HFF-Myc (cell line): ENCODE measurements at places on chromosomes 6 and 20.

GRCh38 chr20:26208296-26209091 lies 511.8 kb upstream of the ZNF337 start:
- DNase-seq = no peak

DNA sequence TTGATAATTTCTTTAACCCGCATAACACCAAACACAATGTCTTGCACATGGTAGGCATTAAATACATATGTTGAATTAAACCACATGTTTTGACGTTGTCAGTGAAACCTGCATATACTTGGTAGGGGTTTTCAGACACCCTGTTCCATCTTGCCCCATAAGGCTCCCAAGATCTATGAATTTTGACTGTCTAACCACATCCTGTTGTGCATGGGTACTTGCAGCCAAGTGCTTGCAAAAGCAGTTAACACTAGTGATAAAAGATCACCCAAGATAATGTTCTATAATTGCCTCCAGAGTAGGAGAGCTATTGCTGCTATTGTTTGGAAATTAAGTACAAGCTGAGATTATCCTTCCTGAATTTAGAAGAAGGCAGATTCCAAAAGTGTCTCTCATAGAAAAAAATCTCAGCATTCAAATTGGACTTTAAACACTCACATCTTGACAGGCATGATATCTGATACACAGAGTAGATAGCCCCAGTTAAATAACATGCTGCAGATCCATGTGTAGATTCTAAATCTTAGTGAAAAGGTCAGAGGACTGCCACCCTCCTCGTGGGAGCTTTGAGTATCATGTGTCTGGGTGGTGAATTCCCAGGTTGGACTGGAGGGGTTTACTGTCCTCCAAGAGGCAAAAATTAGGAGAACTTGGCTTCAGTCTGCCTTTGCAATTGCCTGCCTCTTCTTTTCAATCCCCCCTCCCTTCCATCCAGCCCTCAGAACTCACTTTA lies 25.8 kb upstream of the CCN6 start:
- DNase-seq = peak; percentile 93

- no peak for DNase-seq
Observed at GRCh38 chr20:51385646-51386530, 156.6 kb downstream of the NFATC2 start.

DNA sequence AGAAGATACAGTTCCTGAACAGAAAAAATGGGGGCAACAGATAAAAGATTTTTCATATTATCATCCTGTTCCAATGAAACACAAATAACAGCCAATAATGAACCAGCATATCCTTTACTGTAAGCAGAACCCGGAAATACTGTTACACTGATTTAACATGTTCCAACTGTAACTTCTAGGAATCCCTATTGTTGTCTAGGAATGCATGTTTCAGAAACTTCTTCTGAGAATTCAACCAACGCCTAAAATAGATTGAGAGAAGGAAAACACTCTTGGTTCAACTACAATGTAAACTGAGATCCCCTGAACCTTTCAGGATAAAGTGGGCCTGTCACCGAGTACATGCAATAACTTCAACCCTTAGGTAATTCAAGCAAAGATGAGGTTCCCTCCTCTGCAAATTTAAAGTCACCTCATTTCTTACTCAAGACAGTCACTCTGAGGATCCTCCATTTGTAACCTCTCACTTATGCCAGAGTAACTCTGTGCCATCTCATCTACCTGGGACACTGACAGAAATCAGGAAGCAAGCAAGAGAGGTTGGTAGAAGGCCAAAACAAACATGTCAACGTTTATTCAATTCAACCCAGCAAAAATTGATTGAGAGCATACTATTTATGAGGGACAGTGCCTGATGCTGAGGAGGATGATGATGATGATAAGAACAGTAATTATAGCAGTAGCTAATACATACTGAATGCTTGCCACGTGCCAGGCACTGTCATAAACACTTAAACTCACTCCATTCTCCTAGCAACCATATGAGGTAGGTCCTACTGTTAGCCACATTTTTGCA lies 14.1 kb downstream of the UBE3D start:
- no peak for DNase-seq

DNA sequence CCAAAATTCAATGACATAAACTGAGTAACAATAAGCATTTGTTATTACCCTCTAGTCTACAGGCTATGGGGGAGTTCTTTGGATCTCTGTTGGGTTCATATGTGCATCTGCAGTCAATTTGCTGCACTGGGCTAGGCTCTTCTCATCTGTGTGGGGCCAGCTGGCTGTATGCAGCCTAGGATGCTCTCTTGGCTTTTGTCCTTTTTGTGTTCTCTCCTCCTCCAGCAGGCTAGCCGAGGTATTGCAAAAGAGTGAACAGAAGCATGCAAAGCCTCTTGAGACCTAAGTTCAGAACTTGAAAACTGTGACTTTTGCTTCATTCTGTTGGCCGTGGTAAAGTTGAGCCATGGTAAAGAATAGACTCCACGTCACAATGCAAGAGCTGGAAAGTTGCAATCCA lies 62.8 kb upstream of the FOXO3 start:
- peak; percentile 25 for DNase-seq

DNA sequence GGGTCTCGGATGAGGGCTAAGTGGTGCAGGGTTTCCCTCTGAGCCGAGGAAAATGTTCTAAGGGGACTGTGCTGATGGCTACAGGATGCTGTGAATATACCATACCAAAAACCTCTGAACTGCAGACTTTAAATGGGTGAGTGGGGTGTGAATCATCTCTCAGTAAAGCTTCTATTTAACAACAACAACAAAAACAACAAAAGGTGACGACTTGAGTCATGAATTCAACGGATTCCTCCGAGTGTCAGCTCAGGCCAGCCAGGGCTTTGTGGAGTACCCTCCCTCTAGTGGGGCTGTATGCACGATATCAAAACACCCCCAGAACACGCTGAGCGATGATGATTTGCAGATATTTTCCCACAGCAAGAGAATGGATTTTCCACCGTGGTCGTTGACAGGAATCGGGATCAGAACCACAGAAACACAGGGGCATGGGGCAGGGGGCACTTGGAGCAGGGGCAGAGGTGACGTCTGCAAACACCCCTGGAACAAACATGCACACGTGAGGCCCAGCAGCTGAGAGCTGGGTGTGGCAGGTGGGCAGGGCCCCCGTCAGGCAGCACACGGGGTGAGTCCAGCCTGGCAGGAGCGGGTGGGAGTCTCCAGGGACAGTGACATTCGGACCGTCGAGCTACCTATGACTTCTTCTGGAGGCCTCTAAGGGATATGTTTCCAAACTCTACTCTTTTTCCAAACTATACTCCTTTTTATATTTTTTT lies 38.6 kb downstream of the SLC2A4RG start:
- no peak for DNase-seq

DNA sequence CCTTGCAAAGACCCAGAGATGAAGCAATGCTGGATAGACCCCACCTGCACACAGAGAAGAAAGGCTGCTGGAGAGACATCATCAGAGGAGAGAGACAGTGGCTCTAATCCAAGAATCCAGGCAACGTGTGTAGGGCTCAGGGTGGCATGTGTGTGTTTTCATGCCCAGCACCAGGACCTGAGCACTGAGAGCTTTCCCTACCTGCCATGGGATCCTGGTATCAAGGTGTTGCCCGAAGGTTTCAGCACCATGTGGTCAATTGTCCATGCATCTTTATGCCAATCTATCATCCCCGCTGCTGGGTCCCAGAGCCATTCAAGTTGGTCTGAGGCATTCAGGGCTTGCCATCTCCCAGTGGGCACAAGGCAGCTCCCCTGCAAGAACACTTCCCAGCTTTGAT lies 7.5 kb upstream of the CD93 start:
- no peak for DNase-seq

GRCh38 chr6:16670183-16670582 lies 91.1 kb downstream of the ATXN1 start:
- no peak for DNase-seq

- DNase-seq = no peak
Observed at GRCh38 chr20:23092384-23092756, 6.2 kb upstream of the CD93 start.

DNA sequence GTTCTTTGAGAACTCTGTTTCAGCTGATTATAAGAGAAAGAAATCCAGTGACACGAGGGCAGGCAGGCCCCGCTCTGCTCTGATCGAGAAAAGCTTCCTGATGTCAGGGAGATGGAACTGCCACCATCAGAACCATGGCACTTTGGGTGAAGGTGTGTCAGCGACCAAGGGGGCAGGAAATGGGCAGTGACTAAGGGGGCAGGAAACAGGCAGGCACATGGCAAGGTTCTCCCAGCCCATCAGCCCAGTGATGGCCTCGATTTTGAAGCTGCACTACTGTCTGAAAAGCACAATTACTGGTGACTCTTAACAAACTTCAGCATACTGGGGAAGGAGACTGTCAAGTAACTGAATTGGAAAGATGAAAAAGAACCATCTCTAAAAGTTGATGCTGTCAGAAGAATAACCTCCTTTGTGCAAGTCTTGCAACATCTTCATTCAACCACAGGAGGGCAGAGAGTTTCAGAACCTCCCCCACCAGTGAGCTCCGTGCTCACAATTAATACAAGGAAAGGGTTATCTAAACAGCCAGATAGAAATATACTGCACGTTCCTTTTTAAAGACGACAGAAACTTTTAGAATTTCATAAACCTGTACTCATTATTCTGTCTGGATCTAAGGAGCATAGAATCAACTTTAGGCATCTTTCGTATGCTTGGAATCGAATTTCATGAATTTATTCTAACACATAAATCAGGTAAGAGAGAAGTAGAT lies 39.1 kb downstream of the TMX4 start:
- no peak for DNase-seq

DNA sequence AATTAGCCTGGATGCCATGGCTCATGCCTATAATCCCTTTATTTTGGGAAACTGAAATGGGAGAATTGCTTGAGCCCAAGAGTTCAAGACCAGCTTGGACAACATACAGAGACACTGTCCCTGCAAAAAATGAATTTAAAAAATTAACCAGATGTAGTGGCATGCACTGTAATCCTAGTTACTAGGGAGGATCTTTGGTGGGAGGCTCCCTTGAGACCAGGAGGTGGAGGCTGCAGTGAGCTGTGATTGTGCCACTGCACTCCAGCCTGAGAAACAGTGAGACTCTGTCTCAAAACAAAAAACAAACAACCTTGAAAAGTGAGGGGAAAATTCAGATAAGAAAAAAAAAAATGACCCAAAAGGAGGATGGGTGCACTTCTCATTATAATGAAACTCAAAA lies 23.4 kb downstream of the CAP2 start:
- no peak for DNase-seq

- no peak for DNase-seq
Observed at GRCh38 chr20:3413393-3413889, 6.0 kb upstream of the DNAAF9 start.

DNA sequence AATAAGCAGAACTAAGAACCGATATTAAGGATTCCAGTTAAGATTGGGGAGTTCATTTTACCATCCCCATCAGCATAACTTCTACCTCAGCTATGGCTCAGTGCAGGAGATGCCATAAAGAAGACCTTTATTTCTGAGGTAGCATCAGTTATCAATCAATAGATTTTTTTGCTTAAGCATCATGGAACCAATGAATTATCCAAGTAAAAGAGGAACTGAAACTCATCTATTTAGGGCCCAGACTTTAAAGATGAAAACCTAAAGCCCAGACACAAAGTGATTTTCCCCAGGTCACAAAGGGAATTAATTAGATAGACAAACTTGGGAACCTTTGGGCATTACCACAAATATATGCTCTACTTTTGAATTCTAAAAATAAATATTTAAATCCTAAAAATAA lies 59.2 kb upstream of the TINAG start:
- DNase-seq = no peak
